Activated CD4-positive, alpha-beta T cell treated with anti-CD3 and anti-CD28 coated beads, Interleukin-2, amount 50 U/mL, for 1 hour (primary cell): ENCODE measurements at places on chromosomes 7 and 10.

DNA sequence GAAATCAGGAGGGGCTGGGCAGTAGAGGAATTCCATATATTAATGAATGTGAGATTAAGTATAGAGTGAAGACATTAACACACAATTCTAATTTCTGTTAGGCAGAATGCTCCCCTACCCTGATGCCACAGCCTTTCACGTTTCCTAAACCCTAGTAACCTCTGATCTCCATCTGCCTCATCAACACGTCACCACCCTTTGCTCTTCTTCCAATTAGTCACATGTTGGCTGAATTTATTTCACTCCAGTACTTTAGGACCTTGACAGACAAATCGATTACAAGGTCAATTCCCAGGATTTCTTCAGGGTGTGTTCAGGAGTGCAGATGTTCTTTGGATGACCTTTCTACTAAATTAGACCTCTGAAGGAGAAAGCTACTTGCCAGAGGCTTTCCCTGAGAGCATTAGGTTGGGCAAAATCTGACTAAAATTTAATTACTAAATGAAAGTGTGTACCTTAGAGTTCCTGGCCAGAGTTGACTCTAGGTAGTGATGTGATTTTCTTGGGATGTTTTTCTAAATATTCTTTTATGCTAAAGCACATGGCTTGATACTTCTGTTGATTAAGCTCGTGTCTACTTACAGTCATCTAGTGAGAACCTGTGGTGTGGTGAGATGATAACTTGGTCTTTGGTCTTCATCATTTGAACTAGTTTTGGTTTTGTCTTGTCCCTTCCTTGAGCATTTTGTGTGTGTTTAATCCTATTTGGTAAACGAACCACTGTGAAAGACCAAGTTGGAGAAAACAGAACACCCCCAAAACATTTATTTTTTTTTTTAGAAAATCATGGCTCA, 12.7 kb downstream of the AGR2 start:
- DNase-seq: no peak

GRCh38 chr7:83060218-83060617, 102.5 kb downstream of the PCLO start:
- DNase-seq: no peak

GRCh38 chr7:108090791-108091460, 39.2 kb downstream of the LAMB4 start:
- DNase-seq: no peak

- no peak for DNase-seq
These were observed 432.2 kb downstream of the DPP6 start for GRCh38 chr7:154484406-154484805.

DNA sequence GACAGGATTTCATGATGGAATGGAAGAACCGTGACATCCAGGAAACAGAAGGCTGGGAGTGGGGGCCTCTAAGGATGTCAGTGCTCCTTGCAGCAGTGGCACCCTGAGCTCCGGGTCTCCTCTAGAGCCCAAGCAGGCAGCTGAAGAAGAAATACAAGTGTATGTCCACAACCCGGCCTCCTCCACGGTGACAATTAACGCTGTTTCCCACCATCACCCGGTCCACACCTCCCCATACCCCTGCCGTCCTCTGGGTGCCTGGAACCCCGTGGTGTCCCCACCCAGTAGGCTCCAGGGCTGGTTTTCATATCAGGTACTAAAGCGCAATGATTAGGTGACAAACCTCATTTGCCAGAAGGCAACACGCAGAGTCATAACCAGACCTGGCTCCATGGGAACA, 30.3 kb downstream of the GRID1 start:
- no peak for DNase-seq

DNA sequence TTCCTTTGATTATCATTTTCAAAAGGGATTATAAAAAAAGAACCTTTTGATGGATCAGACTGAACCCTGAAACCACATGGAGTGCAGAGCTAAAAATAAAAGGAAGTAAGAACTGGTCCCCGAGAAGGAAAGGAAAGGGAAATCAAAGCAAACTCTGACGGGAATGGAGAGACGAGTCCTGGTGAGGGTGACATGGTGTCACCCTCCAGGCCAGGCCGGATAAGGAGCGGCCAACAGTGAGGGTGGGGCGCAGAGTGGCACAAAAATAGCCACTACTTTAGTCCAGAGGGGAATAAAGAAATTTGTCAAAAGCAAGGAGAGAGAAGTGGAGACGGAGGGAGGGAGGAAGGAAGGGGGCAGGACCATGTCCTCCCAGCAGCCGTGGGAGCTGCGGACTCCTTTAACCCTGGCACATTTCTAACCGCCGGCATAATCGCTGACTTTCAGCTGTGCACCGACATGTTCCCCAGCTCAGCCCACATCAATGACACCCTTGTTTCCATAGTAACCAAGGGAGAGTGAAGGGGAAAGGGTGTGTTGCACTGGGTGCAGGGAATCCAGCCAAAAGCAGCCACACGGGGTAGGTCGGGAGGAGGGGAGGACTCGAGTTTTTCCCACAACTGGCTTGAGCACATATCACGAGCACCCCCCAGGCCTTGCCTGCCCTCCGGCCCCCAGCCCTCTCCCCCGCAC, 29.7 kb downstream of the TRIM8 start:
- peak; percentile 70 for DNase-seq

DNA sequence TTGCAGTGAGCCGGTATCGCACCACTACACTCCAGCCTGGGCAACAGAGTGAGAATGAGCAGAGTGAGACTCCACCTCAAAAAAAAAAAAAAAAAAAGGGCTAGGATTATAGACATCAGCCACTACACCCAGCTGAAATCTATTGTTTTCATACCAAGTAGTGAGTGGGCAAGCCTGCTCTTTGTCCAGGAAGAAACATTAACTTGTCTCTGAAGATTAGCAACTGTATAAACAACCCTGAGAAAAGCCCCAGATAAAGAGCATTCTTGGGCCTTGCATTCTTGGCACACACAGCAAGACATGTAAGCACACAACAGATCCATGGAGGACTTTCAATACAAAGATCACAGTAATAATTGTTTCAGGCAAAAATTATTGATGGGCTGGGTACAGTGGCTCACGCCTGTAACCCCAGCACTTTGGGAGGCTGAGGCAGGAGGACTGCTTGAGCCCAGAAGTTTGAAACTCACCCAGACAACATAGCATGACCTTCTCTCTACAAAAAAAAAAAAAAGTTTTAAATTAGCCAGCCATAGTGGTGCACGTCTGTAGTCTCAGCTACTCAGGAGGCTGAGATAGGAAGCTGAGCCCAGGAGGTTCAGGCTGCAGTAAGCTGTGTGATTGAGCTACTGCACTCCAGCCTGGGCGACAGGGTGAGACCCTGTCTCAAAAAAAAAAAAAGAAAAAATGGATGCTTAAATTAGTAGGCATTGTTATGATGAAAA, 4.4 kb downstream of the PSPH start:
- no peak for DNase-seq

DNA sequence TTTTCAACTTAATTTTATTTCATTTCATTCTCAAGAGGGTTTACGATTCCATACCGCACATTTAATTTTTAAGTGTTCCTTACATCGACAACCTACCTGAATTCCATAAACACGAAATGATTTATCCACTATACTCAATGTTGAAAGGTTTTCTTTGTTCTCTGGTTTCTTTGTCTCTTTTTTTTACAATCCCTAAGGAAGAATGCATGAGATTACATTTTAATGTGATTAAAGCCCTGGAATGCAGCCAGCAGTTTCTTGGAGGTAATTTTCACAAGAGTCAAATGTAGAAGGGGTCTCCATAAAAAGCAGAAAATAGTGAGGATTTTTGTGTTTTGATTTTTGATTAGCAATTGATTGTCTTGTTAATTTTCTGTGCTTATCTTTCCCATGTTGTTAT, 59.2 kb upstream of the ADCY1 start:
- DNase-seq: no peak

- no peak for DNase-seq
These were observed 75.9 kb downstream of the INSIG1 start for GRCh38 chr7:155373359-155374273.

DNA sequence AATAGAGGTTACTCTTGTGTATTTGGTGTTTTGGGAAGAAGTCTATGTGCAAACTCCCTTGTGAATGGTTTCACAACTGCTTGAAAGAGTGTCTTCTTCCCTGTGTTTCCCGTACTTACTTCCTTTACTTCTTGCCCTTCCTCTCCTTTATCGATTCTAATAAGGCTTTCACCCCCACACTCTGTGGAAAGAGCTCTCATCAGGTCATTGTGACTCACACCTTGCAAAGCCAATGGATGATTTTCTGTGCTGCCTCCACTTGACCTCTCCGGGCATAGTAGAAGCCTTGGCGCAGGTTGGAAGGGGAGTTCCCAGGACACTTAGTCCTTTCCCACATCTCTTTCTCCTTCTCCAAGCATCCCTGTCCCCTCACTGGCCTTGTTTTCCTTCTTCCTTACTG, 6.2 kb upstream of the TSPAN15 start:
- no peak for DNase-seq

DNA sequence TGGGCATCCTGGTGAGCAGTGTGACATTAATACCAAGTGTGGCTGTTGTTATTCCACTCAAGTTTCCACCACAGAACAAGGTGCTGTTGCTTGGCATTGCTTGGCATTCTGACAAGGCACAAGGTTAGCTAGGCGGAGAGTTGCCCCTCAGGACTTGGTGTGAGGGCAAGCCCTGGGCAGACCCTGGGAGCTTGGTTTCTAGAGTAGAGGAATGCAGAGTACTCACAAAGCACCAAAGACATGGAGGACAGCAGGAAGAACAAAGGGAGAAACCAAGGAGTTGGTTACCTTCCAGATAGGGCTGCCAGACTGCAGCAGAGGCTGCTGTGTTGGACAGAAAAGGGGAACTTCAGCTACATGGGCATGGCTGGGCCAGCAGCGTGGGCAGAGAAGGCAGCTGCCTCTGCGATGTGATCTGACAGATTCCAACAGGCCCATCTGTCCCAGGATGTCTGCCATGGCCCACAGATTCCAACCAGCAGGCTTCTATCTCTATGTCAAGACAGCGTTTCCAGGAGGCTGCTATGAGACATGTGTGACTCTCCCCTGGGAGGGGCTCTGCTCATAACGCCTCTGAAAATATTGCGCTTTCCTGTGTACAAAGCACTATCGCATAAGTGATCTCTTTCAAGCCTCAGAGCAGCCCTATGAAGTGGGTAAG, 1.8 kb downstream of the GOLGA7B start:
- peak; percentile 26 for DNase-seq
